ENCODE measurements at places on chromosomes 16 and 17. TPM values are rescaled to one million over a fixed set of nuclear protein-coding genes. Genes with fewer than 3 reads are reported as not detected.

The TNP2 gene
- total RNA-seq = not detected

The KCNJ12 gene
- total RNA-seq = 2.2 TPM

The CBLN1 gene
- 5.8 TPM for total RNA-seq

DNA sequence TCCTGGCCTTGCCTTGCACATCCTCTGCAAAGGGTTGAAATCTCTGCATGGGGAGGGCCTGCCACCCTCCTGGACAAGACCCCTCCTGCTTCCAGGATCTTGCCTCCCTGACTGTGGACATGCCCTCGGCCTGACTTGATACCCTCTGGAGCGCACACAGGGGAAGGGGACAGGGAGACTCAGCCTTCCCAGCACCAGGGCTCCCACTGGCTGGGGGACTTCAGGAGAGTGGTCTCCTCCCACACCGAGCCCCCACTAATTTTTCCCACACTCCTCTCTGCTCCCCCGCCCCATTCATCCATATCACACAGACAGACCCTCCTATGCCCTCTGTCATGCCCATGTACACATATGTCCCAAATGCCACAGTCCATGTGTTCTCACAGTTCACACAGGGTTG is 14.3 kb downstream of the SGCA start:
- DNase-seq = no peak

DNA sequence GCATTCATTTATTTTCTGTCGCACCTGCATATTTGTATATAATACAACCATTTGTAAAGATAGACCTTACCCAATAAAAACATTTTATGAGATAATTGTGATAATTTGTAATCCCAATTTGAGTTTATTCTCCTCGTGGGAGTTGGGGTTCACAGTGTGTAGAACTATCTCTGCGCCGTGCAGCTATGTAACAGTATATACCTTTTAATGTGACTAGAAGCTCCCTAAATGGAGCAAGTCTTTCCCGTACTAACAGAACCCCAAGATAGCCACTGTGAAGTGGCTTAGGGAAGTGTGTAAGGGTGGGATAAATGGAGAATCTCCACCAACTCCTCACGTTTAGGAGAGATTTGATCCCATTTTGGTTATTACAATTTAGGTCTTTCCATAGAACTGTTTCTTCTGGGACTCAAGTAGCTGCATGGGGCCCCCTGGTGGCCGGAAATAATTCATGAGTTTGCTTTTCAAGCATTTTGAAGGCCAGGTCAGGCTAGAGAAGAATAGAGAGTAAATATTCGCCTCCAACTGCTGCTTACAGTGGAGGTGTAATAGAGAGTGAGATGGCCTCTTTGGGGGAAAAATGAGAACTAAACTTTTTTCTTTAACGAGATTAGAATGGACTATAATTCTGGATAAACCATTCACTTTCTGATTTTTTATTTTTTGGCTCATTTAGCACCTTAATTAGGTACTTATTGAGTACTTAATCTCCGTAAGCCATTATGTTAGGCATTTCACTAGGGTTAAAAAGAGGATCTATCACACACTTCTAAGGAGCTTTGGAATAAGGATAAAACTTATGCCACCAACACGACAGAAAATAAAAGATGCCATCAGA is 4.5 kb downstream of the TMEM100 start:
- DNase-seq = peak; percentile 76
